Activated CD4-positive, CD25-positive, alpha-beta regulatory T cell (primary cell): ENCODE measurements at places on chromosomes 7 and 10.

DNA sequence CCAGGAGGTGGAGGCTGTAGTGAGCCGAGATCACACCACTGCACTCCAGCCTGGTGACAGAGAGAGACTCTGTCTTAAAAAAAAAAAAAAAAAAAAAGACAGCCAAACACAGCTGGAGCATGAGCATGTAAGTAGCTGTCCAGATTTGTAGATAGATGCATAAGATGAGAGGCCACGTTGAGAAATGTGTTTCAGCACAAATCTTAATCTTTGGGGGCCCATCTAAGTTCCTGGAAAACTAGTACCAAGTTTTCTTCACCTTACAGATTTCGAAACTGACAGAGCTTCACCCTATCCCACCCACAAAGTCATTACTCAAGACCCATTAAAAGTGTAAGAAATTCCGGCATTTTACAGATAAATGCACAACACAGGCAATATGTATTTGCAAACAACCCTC is 208.2 kb downstream of the PARD3 start:
- no peak for DNase-seq

DNA sequence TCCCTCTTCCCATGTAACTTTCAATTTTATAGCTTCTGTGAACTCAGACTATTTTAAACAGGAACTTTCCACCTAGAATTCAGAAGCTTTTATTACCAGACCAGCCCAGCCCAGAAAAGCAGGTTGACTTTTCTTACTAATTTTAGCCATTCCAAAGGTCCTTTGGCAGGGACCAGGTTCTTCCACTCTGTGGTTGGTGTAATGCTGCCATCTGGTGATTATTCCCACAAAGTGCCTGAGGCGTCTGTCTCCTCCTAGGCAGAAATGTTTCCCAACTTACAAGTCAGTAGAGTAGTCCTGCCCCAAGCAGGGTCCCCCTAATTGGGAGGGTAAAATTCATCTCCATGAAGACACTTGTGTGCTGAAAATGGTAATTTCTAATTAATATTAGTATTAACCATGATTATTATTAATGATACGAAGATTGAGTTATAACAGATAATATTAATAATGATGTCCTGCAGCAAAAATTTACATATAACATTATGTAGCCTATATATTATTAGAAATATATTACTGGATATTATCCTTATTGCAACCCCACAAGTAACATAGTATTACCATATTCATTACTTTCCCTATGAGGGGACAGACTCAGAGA is 53.0 kb upstream of the PPP1R17 start:
- no peak for DNase-seq

DNA sequence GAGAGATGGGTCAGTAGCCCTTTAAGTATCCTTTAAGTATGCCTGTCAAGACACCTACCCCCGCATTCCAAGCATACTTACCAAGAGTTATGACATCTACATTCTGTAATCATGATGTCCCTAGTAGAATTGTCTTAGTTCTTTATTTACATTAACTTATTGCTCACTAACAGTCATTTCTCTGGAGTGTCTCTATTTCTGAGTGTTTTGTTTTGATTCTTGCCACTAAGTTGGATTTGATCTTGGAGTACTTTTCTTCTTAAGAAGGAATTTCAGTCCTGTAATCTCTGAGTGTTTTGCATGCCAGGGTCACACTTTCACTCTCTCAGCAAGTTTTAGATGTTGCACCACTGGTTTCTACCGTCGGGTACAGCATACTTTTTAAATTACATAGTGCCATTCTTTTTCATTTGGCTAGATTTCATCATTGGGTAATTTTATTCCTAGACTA is 1053.9 kb downstream of the KCNMA1 start:
- DNase-seq: no peak

GRCh38 chr10:91307489-91307888 is 87.0 kb downstream of the PCGF5 start:
- DNase-seq: no peak

DNA sequence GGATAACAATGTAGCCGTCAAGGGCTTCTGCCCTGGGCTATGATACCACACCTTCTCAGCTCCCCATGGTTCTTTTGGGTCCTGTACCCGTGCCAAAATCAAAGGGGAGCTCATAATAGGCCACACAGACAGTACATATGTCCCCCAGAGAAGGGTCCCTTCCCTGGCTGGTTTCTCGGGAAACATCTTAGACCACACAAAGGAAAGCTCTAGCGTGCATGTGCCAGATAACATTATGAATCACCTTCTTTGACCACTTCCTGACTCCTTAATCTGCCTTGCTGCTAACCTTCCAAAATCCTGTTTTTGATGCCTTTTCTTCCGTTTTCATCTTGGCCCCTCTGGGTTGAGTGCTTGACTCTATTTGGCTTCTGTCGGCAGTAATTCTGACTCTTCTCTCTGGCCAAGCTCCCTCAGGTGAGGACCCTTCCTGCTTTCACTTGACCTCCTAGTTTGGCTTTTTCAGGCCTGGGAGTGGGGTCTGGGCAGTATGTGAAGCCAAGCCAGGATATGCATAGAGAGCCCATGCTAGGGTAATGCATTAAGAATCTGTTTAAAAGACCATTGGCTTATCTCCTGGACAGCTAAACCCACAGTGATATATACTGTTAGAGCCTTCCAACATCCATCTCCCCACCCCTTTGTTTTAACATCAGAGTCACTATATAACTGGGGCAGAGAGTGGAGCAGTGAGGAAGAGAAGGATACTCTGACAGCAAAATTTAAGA is 84.8 kb downstream of the ANLN start:
- no peak for DNase-seq

DNA sequence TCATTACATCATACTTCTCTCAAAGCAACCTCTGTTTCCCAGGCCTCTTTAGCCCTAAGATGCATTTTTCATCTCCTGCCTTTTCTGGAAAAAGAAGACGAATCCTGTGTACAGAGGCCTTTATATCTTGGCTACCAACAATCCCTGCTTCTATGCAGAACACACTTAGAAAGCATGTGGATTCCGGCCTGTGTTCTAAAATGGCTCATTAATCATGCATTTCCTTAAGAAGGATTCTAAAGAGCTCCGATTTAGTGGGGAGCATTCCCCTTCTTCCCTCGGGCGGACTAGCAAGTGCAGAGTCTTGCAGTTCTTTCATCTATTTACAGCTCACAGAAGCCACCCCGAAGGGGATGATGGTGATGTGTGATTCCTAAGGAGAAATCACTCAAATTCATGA is 1212.9 kb downstream of the TYW1 start:
- DNase-seq: no peak

GRCh38 chr10:89589101-89589720 is 53.8 kb upstream of the SLC16A12 start:
- DNase-seq: no peak

DNA sequence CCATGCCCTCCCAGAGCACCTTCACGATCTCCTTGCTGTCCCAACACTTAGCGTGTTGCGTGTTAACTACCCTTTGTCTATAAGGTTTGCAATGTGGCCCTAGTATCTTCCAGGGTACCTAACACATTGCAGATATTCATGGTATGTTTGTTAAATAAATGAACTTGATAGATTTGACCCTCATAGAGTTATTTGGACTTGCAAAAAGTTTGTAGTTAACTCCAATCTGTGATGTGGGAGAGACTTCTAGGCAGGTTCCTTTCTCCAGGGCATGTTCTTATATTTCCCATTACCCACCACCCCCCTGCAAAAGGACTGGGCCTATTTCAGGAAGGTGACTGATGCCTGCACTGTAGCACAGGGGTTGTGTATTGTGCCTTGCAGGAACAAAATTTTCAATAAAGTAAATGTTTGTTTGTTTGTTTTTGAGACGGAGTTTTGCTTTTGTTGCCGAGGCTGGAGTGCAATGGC is 612 bp downstream of the HILPDA start:
- no peak for DNase-seq

DNA sequence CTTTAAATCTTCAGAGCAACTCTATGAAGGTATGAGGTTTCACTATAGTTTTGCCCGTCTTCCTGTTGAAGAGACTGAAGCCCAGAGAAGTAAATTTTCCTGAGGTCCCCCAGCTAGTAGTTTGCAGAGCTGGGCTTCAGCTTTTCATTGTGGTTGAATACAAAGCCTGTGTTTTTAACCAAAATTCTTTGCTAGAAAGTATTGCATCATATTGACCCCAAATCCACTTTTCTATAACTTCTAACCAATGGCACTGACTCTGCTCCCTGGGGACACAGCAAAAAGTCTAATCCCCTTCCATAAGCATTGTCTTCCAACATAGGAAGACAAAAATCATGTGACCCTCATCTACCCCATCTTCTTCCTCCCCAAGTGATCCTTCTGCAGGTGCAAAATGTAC is 93.0 kb downstream of the KCNMA1 start:
- no peak for DNase-seq

GRCh38 chr7:132779164-132779563 is 202.9 kb upstream of the PLXNA4 start:
- no peak for DNase-seq
